ENCODE measurements at places on chromosomes 1 and 21.
A peak's percentile ranks its signal among the peaks of the same experiment; 100 is the strongest.

GRCh38 chr1:20603504-20604464 lies 14.9 kb downstream of the CDA start:
- no peak for DNase-seq

DNA sequence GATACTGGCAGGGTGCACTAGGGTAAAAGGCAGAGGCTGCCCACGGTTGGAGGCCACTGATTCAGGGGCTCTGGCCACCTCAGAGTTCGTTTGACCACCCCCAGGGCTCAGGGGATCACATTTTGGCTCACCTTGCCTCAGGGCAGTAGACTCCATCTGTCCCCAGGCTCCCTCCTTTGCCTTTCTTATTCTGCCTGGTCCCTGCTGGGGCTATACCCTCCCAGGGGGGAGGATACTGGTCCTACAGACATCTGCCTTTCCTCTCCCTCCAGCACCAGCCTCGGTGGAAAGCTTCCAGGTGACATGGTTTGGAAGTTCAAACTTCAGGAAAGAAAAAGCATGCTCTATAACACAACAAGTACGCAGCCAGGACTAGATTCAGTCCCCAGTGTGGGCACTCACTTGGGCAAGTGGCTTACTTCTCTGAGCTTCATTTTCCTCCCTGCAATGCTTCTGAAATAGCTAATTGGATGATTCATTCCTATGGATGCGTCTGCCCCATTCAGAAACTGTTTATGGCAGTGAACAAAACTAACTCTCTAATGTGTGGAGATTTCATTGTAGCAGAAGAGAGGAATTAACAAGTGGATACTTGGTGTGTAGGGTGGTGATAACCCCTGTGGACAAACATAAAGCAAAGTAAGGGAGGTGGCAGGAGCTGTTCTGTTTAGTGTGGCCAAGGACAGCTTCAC lies 154.8 kb downstream of the TRABD2B start:
- DNase-seq = no peak

GRCh38 chr1:36083635-36084496 lies at the start of gene TEKT2:
TEKT2 (plus strand) TSS chr1:36084094; CDS start chr1:36084922, 828 bp downstream.
- no peak for DNase-seq

DNA sequence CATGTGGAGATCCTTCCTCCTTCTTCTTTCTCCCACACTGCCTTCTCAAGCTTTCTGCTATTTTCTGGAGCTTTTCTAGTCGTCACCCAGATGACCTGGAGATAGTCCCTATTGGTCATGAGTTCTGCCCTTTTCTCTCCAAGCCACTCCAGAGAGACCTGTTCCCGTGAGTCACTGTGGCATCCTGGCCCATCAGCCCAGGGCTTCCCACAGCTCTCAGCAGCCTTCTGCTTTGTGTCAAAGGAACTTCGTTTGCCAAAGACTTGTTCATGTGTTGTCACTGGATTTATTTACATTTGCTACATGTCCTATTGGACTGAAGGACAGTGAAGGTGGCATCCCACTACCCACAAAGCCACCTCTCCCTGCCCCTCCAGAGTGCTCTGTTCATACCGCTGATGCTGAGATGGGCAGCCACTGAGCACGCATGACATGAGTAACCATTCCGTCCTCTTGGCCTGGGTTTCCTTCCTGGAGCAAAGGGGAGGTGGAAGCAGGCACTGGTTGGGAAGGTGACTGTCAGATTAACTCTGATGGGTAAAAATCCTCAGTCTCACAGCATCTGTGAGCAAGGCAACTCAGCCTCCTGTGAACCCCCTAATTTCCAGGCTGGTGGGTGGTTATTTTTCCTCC lies 119.2 kb downstream of the EDEM3 start:
- DNase-seq = no peak

- DNase-seq = no peak
Measured at GRCh38 chr1:67803380-67804279, 29.6 kb downstream of the GNG12 start.

DNA sequence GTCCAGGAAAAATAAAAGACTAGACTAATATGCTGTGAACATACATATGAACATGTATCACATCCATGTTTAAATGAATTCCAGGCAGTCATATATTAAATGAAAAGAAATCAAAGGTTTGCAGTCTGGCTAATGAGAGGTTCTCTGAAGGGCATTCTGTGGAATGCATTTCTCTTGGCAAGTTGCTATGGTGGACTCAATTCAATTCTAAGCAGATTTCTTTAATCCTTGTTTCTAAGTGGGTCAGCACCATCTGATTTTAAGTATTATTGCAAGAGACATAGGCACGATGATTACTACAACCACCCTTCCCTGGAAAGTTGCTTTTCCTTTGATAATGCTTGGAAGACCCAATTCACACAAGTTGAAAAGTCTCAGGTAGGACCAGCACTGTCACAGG lies 23.9 kb upstream of the ABCA4 start:
- no peak for DNase-seq

DNA sequence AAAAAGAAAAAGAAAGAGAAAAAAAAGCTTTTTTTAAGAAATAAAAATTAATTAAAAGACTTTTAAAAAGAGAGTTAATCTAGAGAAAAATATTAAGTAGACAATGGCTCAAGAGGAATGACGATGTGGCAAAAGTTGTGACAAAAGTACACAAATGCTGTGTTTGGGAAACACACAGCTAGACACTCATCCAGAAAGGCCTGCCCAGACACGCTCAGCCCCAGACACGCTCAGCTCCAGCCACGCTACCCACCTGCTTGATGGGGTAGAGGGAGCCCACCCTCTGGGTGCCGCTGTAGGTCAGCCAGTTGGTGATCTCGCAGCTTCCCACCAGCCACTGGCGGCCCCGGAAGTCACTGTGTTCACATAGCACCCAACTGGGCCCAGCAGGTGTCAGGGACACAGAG lies 10.2 kb downstream of the CD52 start:
- DNase-seq = no peak

DNA sequence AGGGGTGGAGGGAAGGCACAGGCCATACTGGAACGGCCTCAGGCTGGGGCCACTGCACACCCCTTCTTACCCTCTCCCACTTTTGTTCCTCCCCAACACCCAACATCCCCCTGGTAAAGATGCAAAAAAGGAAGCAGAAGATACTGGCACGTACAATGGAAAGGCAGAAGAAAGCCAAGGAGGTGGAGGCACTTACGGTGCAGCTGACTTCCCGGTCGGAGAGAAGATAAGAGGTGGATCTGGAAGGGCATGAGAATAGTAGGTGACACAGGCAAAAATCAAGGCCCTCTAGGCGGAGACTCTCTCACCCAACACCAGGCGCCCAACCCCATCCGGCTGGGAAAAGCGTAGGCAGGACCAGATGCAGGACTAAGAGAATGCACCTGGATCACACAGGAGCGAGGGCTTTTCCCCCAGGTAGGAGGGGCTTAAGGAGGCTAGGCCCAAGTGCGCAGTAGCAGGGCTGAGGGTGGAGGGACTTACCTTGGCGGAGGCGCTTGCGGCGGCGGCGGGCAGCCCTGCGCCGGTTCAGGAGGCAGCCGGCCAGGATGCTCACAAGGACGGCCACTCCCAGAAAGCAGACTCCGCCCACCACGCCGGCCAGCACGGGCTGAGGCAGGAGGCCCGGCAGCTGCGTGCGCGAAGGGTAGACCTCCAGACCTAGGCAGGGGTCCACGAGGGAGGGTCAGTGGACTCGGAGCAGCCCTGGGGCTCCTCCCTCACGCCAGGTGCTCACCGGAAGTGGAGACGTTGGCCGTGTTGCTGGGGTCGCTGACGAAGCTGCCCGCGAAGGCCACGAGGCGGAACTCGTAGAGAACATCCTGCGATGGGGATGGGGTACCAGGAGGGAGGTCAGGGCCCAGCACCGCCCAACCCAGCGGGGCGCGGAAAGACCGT lies 4.1 kb upstream of the TAGLN2 start:
- DNase-seq = no peak

DNA sequence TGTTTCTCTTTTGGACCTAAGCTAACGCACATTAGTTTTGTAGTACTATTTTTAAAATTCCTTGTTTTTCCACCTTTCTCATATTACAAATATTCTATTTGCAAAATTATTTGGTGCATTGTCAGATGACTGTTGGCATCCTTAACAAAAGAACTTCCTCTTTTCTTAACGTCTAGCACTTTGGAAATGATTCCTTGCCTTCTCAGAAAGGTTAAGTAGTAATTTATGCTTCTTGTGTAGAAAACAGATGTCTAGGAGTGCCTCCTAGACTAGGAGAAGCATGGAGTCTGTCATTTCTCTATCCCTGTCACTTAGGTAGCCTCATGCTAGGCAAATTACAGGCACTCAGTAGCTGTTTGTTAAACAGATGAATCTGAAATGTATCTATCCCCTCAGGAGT lies 64.4 kb downstream of the HSPA13 start:
- DNase-seq = no peak

DNA sequence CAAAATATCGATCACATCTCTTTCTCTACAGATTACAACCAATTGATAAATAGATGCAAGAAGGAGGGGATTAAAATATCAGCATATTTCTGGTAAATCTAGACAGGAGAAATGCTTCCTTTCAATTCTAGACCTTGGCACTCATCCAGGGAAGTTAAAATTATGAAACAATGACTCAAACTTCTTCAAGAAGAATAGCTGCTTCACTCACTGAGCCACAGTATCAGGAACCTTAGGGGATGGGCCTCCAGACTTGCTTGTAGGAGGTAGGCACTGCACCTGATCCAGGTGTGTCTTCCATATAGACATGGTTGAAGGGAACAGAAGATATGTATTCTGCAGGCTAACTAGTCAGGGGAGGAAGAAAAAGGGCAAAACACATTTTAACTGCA lies 9.8 kb downstream of the SLAMF7 start:
- DNase-seq = no peak

DNA sequence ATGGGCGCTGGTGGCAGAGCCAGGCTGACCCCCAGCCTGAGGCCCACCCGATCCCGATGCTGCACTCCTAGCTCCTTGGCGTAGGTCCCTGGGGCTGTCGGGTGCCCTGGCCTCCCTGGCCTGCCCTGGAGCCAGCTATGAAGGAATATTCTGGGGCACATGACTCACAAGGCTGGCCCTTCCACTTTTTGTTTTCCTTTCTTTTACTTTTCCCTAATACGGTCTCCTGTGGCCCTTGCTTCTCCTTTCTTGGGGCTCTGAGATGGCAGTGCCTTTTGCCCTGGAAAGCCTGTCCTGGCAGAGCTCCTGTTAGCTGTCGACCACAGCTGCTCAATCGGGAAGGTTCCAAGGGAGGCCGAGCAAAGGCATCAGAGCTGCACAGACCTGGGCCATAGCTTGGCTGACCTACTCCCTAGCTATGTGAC lies 22.1 kb downstream of the ARHGEF10L start:
- DNase-seq = no peak

GRCh38 chr1:183589384-183589783 lies 875 bp downstream of the NCF2 start:
- no peak for DNase-seq

GRCh38 chr1:241787691-241788090 lies 60.3 kb upstream of the EXO1 start:
- no peak for DNase-seq

GRCh38 chr1:36944883-36945282 lies 89.4 kb downstream of the GRIK3 start:
- no peak for DNase-seq

GRCh38 chr1:1212780-1213344 lies 1.1 kb downstream of the TNFRSF4 start:
- DNase-seq = no peak

- DNase-seq = no peak
Measured at GRCh38 chr1:234089396-234089795, 184.9 kb downstream of the SLC35F3 start.

DNA sequence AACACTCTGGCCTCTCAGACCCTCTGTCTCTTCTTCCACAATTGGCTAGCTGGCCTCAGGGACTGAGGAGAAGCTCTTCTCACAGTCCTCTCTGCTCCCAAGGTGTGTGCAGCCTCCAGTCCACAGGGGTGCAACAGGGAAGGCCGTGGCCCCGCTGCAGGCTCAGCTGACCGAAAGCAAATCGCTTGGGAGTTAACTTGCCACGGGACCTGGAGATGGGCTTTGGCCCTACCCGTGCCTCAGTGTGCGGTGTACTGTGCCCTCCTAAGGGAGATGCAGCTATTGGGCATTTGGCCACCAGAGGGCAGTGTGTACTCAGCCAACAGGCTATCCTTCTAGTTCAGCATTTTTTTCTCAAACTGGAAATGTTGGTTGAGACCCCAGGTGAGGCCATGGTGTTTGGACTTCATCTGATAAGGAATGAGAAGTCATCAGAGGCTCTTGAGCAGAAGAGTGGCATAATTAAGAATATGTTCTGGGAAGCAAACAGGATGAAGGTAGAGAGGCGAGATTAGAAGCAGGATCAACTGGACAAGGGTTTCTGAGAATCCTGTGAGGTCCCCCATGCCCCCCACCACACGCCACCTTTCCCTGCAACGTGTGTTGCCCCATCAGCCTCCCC lies 42.5 kb upstream of the TMEM125 start:
- DNase-seq = peak; percentile 58

- no peak for DNase-seq
Measured at GRCh38 chr1:153572569-153573015, 6.9 kb upstream of the S100A2 start.

GRCh38 chr1:32051706-32052105 lies 21.0 kb upstream of the TMEM39B start:
- DNase-seq = no peak

DNA sequence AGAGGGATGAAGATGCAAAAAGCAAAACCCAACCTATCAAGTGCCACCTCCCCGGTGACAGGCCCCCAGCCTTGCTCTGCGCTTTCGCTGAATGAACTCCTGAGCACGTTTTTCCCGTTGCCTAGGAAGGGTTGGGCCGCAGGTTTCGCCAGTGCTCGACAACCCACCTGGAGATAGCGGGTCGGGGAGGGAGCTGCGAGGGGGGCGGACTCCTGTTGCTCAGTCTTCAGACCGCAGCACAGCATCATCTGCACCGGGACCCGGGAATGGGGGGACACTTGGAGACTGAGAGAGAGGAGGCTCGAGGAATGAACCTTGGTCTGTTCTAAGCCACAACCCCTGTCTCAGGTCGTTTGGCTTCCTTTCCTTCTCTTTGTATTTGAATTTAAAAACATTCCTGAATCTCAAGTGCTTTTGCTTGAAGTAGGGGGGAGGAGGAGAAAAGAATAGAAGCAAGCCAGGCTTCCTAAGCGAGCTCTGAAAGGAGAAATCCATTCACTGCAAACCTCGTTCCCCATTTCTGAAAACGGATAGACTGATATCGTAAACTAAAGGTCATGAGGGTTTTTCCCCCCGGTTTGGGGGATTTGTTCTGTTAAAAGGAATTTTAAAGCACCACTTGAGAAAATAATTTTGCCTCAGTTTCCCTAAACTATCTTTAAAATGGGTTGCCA lies 1.2 kb downstream of the AK5 start:
- no peak for DNase-seq

DNA sequence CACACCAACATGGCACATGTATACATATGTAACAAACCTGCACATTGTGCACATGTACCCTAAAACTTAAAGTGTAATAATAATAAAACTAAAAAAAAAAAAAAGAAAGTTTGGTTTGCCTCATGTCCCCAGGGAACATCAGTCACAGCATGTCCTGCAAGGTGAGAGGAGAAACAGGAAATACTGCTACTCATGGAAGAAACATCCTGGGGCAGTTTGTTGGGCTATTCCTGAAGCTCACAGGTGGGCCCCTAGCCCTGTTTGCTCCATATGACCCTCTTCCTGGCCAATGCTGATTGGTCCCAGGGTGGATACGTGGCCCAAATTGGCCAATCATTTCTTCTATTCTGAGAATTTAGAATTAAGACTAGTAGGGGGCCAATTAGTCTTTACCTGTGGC lies 103.4 kb upstream of the ADAR start:
- DNase-seq = no peak

Data from stimulated activated CD4-positive, alpha-beta T cell treated with anti-CD3 and anti-CD28 coated beads, Interleukin-1b, Interleukin-23, amount 100 ng/mL, for 1 hour (primary cell).